Large intestine (tissue), 12 donors: ENCODE measurements at places on chromosomes 4 and X. TPM values are rescaled to one million over a fixed set of nuclear protein-coding genes. Genes with fewer than 3 reads are reported as not detected.

- DNase-seq = peak; percentile 87
These were observed at the start of gene CXCL3 for GRCh38 chr4:74038425-74039314. CXCL3 (minus strand) TSS chr4:74038689; CDS start chr4:74038611, 78 bp downstream.

- no peak for DNase-seq
These were observed 40.8 kb downstream of the MGARP start for GRCh38 chr4:139239127-139239772.

UGT2B11 gene
- polyA plus RNA-seq = 0.15 TPM

DNA sequence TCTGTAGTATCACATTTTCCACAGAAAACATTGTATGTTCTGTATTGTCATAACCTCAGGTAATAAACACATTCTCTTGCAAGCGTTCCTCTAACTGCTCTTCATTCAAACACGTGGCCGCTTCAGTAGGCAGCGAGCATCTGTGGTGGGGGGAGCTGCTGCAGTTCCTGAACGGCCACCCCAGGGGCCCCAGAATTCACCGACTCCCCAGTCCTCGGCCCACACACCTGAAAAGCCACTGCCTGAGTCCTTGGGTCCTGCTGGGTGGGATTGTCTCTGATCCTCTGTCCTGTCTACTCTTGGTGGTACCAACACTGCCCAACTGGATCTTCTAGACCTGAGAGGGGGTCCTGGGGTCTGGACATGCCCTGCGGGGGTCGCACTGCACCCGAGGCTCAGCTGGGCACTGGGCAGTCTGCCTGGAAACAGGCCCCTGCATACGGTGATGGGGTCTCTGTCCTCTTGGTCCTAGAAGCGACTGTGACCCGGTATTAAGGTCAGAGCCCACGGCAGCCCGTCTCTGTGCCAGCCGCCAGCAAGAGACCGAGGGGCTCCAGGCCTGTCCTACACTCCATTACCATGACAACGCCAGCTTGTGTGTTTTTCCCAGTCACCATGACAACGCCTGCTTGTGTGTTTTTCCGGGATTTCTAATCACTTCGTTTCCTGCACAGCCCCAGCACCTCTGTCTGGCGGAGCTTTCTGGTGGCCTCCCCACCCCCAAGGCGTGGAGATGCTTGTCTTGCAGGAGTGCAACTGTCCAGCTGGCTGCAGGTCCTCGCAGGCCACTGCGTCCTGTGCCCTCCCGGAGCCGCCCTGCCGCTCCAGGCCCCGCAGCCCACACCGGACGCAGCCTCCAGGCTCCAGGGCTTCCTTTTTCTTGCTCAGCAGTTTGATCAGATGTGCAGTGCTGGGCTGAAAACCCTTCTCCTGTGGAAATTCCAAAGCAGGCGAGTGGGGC is 16.0 kb downstream of the CTBP1 start:
- DNase-seq = peak; percentile 50

- no peak for DNase-seq
These were observed 133.8 kb upstream of the ANKRD50 start for GRCh38 chr4:124846306-124846705.

GRCh38 chrX:72016881-72017783 is 106.5 kb downstream of the NHSL2 start:
- DNase-seq = no peak

DNA sequence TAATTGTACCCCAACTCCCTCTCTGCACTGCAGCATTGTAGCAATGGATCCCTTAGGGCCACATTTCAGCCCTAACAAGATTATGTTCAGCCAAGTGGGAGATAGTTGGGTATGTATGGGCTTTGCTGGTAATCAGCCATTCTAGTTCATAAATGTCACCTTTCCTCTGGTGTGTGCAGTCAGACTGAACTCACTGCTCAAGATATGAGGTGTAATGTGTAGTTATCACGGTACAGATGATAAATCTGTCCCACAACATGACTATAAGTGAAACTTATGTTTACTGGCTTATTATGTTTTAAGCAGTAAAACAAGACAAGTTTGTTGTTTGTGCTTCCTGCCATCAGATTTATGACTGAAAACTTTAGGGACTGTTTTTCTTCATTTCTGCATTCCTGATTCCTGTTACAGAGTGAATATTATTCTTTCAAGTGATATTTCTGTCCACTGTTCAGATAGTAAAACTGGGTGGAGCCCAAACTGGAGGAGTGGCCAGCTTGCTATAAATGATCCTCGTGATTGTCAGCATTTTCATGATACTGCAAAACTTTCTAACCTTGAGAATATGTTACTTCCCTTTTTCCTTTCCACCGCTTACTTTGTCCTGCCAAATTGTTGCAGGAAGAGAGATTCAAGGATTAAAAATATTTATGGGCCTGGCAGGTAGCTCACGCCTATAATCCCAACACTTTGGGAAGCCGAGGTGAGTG is 44.9 kb downstream of the ANAPC4 start:
- DNase-seq = peak; percentile 31

- DNase-seq = peak; percentile 23
These were observed 100.1 kb downstream of the CXXC4 start for GRCh38 chr4:104394406-104395167.

GAGE13 gene
- not detected for polyA plus RNA-seq

DNA sequence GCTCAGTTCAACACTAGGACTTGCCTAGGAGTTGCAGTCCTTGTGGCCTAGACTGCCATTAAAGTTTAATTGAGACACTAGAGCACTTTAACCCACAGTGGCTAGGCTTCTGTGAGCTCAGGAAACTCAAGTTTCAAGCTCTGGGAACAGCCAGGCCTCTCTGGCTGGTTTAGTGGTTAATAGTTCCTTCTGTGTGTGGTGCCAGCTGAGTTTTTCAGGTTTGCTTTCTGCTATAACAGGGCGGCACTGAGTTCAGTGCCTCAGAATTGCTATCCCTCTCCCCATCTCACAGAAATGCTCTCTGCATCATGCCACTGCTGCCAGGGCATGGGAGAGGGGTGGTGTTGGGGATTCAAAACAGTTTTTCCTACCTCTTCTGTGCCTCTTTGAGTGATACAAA is 15.9 kb downstream of the MMAA start:
- no peak for DNase-seq

- peak; percentile 83 for DNase-seq
These were observed 56.1 kb downstream of the FAM13A start for GRCh38 chr4:89000844-89001360.

- DNase-seq = peak; percentile 68
These were observed 252.4 kb upstream of the RPS6KA3 start for GRCh38 chrX:20519146-20519545.

GRCh38 chr4:158894826-158895225 is 126.0 kb downstream of the FNIP2 start:
- no peak for DNase-seq

GRCh38 chr4:1981251-1982058 is 27.3 kb downstream of the NELFA start:
- no peak for DNase-seq

GRK4 gene
- polyA plus RNA-seq = 5.5 TPM

DNA sequence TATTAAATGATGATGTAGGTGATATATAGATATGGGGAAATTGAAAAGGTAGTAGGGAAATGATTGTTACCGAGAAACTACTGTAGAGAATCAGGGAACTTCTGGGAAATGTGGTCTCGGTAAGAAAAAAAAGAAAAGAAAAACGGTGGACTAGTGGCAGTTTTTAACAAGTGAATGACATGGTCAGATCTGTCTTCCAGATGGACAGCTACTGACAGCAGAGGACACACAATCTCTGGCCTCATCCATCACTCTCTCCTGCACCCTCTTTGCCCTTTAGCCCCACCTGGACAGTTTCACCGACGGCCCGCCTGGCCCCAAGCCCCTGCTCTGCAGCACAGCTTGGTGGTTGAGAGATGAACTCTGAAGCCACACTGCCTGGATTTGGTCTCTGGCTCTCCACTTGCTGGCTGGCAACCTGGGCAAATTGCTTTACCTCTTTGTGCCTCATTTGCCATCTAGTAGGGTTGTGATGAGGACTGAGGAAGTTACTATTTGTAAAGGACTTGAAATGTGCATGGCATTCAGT is 23.4 kb downstream of the RBM47 start:
- DNase-seq = no peak

BTK gene
- polyA plus RNA-seq = 4.3 TPM

- DNase-seq = no peak
These were observed 180.3 kb upstream of the HS3ST1 start for GRCh38 chr4:11608992-11609391.

DNA sequence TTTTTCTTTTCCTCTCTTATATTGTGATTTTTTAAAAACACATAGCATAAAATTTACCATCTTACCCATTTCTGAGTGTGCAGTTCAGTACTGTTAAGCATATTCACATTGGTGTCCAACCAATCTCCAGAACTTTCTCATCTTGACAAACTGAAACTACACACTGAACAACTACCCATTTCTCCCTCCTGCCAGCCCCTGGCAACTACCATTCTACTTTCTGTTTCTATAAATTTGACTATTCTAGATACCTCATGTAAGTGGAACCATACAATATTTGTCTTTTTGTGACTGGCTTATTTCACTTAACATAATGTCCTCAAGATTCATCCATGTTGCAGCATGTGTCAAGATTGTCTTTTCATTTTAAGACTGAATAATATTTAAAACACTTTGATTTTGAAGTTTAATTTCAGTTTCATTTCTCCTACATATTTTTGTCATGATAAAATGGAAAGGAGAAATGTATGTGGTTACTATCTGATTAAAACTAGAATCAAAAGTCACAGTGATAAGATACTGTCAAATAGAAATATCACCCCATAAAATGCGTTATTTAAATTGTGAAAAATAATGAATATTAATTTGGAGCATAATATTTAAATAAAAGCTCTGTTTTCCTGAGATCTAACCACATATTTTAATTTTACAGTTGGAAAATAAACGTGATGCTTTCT is 122.8 kb downstream of the DIPK2B start:
- DNase-seq = no peak

DNA sequence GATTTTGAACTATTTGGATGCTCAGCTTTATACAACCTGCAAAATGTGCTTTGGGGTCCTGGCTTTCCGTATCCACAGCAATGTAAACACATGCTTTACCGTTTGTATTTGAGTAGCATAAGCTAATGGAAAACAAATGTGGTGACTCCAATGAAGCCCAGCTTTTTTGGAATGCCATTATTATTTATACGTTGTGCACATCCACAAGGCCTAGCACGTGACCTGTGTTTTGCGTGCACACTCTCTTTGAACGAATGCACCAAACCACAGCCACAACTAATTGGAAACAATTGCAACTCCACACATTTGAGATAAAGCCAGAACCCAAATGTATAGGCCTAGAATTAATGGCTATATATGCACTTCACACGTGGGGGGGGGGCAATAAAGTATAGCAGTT is 189.5 kb upstream of the GPC4 start:
- no peak for DNase-seq

DNA sequence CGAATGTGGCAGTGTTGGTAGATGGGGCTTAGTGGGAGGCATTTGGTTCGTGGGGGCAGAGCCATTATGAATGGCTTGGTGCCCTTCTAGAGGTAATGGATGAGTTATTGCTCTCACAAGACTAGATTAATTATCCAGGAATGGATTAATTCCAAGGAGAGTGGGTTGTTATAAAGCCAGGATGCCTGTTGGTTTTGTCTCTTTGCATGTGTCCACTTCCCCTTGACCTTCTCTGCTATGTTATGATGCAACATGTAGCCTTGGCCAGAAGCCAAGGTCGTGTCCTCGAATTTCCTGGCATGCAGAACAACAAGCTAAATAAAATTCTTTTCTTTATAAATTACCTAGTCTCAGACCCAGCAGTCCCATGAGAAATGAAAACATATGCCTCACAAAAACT is 111.2 kb upstream of the PLS3 start:
- DNase-seq = peak; percentile 5

DNA sequence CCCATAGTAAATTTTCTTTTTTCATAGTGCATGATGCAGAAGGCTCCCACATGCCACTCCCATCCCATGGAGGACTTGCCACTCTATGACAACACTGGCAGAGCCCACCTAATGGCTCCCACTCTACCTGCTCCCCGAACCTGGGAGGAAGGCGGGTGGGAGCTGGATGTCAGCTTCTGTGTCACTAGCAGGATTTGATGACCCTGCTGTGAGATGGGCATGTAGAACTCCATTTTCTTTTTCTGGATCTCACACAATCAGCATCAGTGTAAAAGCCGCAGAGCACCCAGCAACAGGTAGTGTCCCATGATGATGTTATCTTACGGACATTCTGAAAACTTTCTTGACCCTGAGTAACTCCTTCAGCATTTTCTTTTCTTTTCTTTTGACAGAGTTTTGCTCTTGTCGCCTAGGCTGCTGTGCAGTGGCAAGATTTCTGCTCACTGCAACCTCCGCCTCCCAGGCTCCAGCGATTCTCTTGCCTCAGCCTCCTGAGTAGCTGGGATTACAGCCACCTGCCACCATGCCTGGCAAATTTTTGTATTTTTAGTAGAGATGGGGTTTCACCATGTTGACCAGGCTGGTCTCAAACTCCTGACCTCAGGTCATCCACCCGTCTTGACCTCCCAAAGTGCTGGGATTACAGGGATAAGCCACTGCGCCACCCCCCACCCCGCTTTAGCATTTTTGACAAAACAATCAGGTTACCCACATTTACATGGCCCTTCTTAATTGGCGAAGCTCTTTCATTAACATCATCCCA is 15.0 kb upstream of the ADH1A start:
- DNase-seq = no peak

GRCh38 chr4:13534344-13535063 is 9.8 kb downstream of the NKX3-2 start:
- DNase-seq = no peak
